GM20000 (cell line): ENCODE measurements at places on chromosomes 7 and 10.

- DNase-seq = no peak
These were observed 513.0 kb downstream of the INHBA start for GRCh38 chr7:41189866-41190265.

DNA sequence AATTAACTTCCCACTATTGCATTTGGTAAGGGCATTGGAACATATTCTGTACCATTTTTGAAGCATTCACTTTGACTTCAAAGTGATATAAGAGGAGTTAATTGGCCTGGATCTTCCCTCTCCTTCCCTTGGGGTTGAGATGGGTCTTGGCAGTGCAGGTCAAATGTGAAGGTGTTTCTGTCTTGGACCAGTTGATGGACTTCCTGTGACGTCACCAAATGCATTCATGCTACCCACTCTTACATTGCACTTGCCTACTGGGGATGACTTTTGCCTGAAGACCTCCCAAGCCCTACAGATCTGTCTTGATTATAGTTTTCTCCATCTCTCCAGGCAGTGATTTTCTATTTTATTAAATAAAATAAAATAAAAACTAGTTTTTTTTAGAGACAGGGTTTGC, 221.5 kb downstream of the BUB3 start:
- DNase-seq = no peak

DNA sequence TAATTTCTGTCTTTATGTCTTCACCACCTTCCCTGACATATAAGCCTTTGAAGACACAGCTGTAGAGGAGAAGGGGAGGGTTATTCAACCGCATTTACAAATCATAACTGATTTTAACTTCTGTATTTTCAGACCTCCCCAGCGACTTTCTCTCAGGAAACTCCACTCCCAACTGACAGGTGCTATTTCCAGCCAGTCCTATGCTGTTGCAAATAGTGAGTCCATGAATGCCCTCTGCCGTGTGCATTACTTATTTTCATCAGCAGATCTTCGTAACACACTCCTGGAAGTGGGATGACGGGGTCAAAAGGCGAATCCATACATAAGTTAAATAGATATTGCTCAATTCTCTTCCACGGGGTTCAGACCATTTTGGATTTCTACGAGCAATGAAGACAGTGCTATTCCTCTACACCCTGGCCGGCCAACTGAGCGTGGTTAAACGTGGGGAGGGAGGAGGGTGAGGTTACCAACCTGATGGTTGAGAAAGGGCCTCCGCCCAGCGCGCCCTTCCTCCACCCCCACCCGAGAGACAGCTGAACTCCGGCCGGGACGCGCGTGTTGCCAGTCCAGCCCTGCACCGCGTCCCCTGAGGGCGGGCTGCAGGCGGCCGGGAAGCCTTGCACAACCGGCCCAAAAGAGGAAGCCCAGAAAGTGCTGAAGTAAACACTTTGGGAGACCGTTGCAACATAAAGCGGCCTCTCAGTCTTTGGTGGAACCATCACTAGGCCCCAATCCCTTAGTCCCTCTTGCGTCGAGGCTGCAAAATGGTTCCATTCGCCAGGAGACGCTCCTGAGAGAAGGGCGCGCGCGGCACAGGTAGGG, at the start of gene APBB1IP:
Gene APBB1IP (plus strand): TSS at position 705 of the 825 bp plus-strand sequence. CDS start 53,986 bp downstream, outside the sequence.
- DNase-seq = peak; percentile 63

DNA sequence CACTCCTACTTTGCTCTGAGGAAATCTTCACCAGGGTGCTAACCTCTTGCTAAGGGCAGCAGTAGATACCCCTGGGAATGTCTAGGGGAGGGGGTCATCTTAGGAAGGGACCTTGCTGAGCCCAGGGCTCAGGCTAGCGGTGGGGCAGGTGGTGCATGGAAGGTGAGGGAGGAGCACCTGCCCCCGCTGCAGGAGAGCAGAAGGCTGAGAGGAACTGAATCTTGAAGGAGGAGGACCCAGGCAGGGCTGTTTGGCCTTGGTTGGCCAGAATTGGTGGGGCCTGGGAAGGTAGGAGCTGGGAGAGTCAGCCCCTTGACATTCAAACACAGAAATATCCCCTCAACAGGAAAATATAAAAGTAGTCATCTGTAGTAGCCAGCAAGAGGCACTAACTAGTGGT, 7.0 kb downstream of the CALHM3 start:
- peak; percentile 74 for DNase-seq

DNA sequence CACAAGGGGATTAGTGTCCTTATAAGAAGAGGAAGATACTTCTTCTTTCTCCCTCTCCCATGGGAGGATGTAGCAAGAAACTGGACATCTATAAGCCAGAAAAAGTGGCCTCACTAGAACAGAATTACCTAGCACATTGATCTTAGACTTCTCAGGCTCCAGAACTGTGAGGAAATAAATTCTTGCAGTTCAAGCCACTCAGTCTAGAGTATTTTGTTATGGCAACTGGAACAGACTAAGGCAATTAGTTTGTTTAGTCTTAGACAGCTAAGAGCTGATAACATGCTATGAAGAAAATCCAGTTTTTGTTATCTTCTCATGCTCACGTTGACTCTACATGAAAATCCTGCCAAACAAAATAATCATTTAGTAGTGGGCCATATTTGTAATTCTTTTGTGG, 627.6 kb upstream of the PHF14 start:
- DNase-seq = no peak

- DNase-seq = no peak
These were observed 128.6 kb upstream of the PDLIM1 start for GRCh38 chr10:95419399-95419798.

GRCh38 chr10:114087255-114087654, 43.6 kb downstream of the ADRB1 start:
- no peak for DNase-seq
